ENCODE measurements at places on chromosomes 3 and 15.

GRCh38 chr3:143928056-143928455 is 43.6 kb upstream of the DIPK2A start:
- no peak for DNase-seq

DNA sequence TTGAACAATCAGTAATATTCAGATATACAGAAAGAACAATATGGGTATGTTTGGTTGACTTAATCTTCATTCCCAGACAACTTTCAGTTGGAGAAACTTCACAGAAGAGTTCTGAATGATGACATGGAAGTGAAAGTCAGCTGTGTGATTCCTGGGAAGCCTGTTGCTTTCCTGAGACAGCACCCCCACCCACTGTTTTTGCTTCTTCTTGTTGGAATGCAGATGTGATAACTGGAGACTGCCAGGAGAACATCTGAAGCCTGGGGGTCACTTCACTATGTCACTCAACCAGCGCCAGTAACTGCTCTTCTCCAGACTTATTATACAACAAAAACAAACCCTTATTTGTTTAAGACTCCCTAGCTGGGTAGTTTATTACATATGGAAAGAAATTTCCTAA is 599.4 kb downstream of the ZIC1 start:
- DNase-seq, result no peak

- DNase-seq, result no peak
These were observed 124.0 kb upstream of the ROPN1 start for GRCh38 chr3:124115956-124116355.

- no peak for DNase-seq
These were observed 98.9 kb upstream of the PDZRN3 start for GRCh38 chr3:73723596-73723995.

DNA sequence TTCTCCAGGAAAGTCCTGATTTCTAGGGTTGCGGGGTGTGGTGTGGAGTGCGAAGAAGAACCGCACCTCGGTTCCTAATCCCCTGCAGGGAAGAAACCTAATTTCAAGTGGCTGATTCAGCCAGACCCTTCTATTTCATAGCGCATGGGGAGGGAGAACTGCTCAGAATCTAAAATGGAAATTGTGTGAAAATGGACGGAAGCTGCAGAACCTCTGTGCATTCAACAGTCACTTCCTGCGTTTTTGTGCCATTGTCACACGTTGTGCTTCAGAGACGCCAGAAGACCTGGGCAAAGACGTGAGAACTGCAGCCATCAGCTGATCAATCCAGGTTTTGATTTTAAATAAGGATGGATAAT is 1.2 kb downstream of the SIDT1 start:
- DNase-seq, result peak; percentile 9

- DNase-seq, result no peak
These were observed 48.8 kb downstream of the CHRD start for GRCh38 chr3:184428561-184429175.

DNA sequence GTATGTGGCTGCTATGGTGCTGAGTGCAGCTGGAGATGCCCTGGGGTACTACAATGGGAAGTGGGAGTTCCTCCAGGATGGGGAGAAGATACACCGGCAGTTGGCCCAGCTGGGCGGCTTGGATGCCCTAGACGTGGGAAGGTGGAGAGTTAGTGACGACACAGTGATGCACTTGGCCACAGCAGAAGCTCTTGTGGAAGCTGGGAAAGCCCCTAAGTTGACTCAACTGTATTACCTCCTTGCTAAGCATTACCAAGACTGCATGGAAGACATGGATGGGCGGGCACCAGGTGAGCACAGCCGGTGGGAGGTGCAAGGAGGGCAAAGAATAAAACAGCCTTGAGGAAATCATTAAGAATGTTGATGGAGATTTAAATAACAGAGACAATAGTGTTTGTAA is 2.9 kb downstream of the ADPRH start:
- no peak for DNase-seq

GRCh38 chr15:27250223-27250622 is 279.2 kb downstream of the GABRG3 start:
- DNase-seq, result no peak
